Stimulated activated CD8-positive, alpha-beta memory T cell treated with anti-CD3 and anti-CD28 coated beads, Interleukin-4, amount 100 ng/mL, for 4 hours (primary cell): ENCODE measurements at places on chromosomes 6 and 20.
A peak's percentile ranks its signal among the peaks of the same experiment; 100 is the strongest.

GRCh38 chr20:36950414-36951197, 902 bp downstream of the SAMHD1 start:
- DNase-seq = no peak

DNA sequence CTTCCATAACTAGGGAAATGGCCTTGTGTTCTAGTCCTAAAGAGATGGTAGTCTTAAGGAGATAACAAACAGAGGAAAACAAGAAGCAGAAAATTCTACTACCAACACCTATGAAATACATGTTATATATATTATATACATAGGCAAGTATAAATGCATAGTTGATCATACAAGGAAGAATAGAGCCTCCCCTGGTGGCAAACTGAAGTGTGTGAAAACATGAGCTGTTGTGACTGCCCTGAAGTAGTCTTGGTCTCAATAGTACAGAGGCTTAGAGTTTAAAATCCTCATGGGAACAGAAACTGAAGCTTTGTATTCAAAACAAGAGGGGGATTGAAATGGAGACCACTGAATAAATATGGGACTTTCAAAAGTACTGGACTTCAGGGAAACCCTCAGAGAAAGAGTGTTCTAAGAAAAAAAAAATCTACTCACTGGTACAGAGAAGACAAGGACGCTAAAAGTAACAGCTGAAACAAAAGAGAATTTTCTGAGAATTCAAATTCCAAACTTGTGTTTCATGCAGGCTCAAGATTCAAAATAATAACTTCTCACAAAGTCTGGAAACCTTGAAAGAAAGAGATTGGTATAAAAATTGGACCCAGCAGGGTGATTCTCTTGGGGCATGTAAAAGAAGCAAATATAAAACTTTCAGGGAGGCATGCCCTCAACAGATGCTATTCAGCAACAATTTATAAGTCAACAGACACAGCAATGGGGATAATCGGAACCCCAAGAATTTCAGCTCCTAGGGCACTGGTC, 59.7 kb upstream of the SAMD3 start:
- DNase-seq = no peak

DNA sequence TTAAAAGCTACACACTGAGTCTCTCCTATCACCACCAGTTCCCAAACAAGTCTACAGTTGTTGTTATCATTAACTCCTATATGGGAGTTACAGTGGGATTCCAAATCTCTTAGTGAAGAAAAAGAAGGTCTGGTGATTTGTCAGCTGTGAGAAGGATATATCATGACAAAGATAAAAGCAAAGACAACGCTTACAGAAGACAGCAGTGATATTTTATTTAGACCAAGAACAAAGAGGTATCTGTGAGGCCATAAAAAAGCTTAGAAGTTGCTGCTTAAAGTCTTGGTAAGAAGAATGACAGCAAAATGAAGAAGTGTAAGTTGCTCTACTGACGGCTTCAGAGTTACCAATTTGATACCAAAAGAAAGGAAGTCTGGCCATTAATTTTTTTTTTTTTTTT, 47.2 kb downstream of the CHD6 start:
- no peak for DNase-seq

DNA sequence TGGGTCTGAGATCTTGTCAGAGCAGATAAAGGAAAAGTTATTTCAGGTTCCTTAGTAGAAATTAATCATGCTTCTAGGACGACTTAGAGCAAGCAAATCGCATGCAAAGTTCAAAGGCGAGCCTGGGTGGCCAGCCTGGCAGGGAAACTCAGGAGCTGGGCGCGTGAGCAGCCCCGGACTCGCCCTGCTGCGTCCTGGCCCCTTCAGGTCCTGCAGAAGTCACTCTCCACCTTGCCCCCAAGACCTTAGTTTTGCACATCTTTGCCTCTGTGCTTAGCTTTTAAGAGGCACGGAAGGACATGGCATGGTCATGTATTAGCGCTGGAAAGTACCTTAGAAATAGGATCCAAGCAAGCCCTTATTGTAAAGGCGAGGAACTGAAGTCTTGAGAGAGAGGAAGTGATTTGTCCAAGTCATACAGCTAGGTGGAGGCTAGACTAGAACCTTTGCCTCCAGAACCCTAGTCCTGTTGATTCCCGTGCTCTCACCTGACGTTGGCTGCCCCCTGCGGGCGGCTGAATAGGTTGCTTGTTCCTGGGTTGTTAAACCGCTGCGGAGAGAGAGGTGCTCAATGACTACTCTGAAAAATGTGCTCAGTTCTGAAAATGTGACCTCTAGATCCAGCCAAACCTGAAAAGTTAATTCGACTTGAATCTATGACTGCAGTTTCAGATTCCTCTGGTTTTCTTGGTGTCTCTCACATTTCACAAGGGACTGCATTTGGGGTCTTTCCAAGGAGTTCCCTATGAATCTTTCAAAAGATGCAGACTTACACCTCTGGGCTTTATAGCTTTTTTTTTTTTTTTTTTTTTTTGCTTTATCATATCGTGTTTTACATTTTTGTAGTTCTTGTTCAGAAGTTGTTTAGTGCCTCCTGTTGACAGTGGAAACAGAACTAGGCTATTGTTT, 2.7 kb downstream of the MYB start:
- peak; percentile 46 for DNase-seq

- no peak for DNase-seq
Measured at GRCh38 chr6:90220273-90220672, 76.4 kb downstream of the BACH2 start.

- DNase-seq = no peak
Measured at GRCh38 chr6:83313882-83314281, 117.0 kb downstream of the ME1 start.

DNA sequence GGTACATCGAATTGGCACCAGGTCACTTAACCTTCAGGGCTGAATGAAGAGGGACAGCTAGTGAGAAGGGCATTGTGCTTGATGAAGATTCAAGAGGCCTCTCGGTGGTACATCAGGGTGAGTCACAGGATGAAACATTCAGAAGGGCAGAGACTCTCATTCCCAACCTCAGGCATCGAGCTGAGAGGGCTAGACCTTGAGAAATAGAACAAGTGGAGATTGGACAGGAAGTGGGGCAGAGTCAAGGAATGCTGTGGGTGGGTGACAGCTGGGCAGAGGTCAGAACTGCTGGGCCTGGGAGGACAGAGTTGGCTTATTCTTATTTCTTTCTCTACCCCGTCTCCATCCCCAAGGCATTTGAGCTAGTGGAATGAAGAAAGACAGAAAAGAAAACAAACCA, 126.0 kb downstream of the SCML4 start:
- no peak for DNase-seq

- DNase-seq = no peak
Measured at GRCh38 chr6:148959008-148959407, 212.2 kb downstream of the UST start.

DNA sequence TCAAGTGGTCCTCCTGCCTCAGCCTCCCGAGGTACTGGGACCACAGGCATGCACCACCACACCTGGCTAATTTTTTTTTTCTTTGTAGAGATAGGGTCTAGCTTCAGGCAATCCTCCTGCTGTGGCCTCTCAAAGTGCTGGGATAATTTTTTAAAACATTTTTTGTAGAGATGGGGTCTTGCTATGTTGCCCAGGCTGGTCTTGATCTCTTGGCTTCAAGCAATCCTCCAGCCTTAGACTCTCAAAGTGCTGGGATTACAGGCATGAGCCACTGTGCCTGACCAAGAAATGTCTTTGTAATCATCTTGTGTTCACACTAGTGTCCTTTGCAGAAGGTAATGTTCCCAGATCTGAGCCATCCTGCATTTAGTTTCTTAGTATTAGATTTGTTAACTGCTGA, 61.6 kb downstream of the RIPOR2 start:
- no peak for DNase-seq

- no peak for DNase-seq
Measured at GRCh38 chr6:107536180-107536961, 46.5 kb downstream of the SOBP start.

DNA sequence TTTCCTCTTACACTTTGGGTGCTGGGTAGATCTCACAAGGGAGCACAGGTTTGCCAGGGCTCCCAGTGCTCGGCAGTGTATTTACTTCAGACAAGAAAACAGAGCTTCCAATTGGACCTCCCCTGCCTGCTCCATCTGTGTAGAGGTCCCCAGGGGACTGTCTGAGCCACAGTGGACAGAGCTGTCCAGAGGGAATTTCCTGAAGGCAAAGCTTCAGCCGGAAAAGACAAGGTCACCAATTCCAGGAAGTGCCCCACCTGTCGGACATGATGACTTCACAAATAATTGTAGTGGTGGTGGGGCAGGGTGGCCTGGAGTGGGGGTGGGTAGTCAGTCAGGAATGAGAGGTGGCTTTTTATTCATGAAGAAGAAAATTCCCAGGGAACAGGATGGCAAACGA, 18.6 kb downstream of the ADGRF5 start:
- no peak for DNase-seq

GRCh38 chr20:32879538-32879937, 20.8 kb downstream of the EFCAB8 start:
- DNase-seq = no peak

DNA sequence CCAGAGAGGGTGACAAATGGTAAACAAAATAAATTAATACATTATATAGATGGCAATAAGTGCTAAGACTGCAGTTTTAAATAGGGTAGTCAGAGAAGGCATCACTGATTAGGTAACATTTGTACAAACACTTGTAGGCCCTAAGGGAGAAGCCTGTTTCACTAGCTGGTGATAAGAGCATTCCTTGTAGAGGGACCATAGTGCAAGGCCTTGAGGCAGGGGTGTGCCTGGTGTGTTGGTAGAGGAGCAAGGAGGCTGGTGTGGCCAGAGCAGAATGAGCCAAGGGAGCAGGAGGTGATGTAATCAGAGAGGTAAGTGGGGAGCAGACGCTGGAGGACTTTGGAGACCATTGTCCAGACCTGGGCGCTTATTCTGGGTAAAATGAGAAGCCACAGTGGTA, 70.7 kb downstream of the ANKRD6 start:
- DNase-seq = no peak

DNA sequence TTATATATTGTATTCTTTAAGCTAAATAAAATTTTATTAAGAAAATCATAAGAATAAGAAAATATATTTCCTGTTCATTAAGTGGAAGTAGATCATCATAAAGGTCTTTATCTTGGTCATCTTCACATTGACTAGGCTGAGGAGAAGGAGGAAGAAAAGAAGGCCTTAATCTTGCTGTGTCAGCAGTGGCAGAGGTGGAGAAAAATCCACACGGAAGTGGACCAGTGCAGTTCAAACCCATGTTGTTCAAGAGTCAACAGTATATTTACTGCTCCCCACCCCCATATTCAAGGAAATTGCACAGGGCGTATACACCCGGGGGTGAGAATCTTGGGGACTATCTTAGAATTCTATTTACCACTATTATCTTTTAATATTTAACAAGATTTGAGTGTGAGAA, 178.6 kb upstream of the SCGN start:
- DNase-seq = no peak

DNA sequence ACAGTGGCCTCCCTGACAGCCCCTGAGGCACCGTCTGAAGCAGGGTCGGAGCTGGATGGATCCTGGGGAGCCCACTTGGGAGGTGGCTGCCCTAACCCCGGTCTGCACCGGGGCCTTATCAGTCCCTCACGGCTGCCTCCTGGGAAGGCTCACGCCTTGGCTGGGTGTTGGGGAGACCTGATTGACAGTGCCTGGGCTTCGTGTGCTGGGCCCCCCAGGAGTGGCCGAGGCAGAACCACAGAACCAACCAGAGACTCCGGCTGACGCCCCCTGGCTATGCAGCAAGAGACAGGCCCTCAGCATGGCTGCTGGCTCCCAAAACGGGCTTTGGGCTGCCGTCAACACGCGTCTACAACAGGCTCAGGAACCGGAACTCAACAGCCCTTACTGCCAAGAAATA, 219.6 kb downstream of the TAF4 start:
- no peak for DNase-seq

DNA sequence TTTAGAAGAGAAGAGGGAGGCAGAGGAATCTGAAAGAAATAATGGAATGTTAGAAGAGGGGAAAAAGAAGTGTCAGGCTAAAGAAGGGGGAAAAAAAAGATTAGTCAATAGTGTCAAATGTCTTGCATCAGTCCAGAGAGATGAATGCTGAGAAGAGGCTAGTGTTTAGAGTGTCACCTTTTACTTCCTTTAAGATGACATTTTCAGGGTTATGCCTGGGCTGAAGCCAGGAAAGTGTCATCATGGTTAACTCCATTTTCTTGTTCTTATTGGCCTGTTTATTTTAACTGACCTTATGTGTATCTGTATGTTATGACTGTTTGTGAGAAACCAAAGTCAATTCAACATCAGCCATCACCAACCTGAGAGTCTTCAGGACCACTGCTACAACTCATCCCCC, 15.0 kb upstream of the BCKDHB start:
- no peak for DNase-seq

DNA sequence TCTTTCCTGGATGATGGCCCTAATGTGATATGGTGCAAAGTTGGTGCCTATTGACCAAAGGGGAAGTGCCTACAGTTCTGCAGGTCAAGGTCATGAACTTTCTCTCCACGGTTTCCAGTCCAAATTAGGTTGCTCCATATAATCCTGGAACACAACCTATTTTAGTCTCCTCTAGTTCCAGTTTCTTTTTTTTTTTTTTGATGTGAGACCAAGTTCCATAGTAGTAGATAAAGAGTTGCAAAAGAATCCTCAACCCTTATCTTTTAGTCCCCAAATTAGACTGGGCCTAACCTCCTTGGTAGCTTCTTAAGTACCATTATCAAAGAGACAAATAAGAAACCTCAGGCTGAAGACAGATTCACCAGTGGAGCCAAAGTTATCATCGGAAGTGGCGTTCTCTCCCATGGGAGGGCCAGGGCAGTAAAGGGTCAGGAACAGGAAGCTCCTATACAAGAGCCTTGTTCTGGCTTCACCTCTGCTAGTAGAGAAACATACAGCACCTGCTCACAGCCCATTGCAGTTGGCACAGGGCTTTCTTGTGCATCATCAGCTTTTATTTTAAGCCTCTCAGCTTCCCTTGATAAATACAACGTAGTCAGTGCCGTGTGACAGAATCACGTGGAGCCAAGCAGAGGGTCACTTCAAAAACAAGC, 132.2 kb upstream of the RREB1 start:
- no peak for DNase-seq

GRCh38 chr6:158361961-158362669, 49.9 kb downstream of the TULP4 start:
- no peak for DNase-seq

DNA sequence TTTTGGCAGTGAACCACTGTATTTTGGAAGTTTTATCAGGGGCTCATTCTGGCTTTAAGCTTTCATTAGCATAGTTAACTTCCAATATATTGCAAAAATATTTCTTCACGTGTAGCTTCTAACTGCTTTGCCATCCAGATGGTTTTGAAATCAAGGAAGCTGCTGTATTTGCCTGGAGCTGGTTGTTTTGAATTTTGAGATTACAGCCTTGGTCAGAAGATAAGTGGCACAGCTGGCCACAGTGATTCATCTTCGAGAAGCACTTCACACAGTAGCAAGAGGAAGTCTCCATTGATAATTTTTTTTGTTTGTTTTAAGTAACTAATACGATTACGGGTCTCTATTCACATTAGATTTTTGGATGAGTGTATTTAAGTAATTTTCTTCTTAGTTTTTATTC, 3.8 kb downstream of the APCDD1L start:
- no peak for DNase-seq

- no peak for DNase-seq
Measured at GRCh38 chr20:62741701-62742491, 33.3 kb downstream of the NTSR1 start.
